ENCODE measurements at places on chromosomes 1 and 21.

DNA sequence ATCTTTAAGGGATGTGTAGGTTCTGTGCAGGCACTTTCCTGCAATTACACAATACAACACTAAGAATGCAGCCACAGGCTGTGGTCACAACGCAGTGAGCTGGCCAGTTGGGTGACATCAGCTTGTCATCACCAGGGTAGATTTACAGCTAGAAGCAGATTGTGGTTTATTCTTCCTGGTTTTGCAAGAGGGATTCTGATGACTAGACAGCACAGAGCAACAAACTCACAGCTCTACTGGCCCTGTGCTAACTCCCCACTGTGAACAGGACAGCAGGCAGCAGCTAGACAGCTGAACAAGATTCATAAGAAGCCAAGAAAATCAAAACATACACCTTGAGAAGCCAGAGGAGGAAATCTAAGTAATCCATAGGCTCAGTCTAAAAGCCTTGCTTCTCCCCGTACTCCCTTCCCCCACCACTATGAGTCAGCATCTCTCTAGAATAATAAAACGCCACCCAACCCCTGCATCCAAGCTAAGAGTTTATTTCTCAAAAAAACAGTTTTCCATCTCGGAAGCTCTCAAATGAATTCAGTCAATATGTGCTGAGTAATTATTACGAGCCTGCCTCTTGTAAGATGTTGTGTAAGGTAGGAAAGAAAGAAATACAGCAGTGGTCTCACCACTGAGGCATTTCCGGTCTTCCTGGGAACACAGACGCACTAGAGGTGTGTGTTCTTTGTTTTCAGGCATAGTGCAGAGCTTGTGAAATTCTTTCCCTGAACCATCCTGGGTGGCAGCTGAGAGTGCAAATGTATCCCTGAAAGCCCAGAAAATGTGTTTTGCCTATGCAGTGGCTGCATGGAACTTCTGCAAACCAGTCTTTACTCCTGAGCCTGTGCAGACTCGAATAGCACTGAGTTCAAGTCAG lies 162.8 kb downstream of the NTPCR start:
- DNase-seq, result no peak

- no peak for DNase-seq
Measured at GRCh38 chr1:237913345-237913744, 22.6 kb upstream of the ZP4 start.

- DNase-seq, result no peak
Measured at GRCh38 chr1:5685446-5686040, 306.7 kb downstream of the NPHP4 start.

DNA sequence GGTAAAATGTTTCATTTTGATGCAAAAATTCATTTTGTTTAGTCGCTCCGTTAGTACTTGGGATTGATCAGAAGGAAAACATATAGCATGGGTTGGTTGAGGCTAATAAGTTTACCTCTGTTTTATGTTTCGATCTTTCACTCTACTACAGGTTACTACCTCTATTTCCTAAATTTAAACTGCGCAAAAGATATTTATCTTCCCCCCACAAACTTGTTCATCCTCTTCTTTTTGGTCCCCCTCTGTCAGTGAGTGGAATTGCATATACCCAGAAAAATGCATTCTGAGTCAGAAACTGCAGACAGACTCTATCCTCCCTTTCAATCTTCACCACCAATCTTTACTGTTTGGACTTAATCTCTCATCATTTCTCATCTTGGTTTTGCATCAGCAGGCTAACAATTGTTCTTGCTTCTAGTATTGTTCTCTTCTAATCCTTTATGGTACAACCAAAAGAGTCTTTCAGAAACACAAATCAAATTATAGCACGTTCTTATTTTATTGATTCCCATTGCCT lies 316.0 kb upstream of the ADGRL4 start:
- no peak for DNase-seq

DNA sequence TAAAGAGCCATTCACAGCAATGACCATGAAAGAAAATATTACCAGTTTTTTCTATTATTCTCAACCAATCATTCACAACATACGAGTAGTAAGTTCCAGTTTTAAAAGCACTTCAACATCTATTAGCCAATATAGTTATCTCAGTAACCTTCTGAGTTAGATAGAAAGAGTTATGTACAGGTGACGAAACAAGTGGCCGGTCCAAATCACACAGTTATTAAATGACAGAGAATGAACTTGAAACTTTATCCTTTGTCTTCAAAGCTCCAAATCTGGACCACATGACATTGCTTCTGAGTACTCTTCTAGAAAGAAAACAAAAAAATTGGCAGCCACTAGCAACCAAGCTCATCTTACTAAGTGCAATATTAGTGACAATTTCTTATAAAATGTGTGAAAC lies 393.8 kb downstream of the OMA1 start:
- DNase-seq, result no peak

- DNase-seq, result no peak
Measured at GRCh38 chr1:198490224-198490623, 50.3 kb downstream of the ATP6V1G3 start.

DNA sequence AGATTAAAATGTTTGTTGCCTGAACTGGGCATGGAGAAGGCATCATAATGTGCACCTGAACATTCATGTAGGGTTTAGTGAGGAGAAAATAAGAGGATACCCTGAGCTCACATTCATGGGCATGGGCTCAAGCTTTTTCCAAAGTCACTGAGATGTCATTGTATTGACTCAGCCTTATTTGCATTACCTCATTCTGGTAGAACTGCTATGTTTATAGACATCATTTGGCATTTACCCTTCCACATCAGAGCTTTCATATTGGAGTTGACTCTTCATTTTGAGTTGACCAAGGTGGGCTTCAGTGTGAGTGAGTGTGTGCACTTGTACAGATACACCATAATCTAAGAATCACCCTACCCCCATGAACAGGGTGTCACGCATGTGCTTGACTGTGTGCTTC lies 143.2 kb downstream of the PBX1 start:
- DNase-seq, result no peak

DNA sequence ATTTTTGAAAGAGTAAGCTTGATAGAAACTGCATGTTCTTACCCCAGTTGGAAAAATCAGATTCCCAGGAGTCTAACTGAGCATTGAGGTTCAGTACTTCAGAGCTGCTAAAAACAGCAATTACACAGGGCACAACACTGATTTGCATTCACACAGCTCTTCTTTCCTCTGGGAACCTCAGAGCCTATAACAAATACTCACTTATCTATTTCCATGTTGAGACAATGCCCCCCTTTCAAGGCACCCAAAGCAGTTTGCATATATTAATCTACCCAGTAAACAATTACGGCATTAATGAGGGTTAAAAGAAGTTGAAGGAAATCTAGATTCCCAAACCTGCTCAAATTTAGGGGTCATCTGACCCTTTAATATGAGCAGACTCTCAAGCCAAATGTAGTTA lies 126.9 kb upstream of the SLC35F3 start:
- DNase-seq, result no peak

- DNase-seq, result no peak
Measured at GRCh38 chr21:31235671-31236450, 108.2 kb downstream of the TIAM1 start.

GRCh38 chr1:93186667-93187066 lies 6.1 kb downstream of the CCDC18 start:
- DNase-seq, result no peak

- no peak for DNase-seq
Measured at GRCh38 chr1:30461640-30462039, 261.7 kb downstream of the MATN1 start.

DNA sequence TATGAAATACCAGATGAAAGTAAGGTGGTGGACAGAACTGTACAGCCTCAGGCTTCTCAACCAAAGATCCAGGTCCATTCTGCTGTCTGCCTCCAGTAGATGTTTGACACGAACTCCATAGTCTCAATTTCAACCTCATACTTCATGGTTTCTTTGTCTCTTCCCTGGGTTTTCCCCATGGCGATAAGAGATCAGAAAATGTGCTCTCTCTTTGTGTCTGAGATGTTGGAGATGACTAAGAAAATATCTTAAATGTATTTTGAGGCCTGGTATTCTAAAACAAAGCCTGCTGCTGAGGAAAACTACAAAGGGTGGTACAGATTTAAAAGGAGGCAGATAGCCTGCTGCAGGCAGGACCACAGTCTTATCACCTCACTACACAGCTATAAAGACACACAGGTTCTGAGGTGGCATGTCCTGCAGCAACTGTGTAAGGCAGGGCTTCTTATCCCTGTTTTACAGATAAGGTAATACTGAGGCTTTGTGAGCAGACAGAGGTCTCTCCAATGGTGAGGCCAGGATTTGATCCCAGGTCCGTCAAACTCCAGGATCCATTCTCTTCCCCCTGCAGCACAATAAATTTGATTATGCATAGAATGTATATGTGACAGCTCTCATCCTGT lies 40.0 kb upstream of the CACNA1E start:
- DNase-seq, result no peak

DNA sequence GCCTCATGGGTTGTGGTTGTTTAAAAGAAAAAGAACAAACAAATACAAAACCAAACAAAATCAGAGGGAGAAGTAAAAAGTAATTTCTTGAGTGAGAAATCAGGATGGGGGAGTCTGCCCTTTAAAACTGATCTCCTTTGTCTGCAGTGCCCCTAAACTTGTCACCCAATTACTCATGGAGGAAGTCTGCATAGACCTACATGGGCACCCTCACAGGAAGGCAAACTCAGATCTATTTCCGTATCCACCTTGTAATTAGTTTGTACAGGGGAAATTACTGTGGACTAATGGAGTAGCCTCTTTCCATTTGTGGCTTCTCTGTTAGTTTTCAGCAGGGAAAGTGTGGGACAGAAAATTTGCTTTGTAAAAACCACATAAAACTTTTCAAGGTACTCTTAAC lies 600.4 kb downstream of the ADGRL2 start:
- DNase-seq, result no peak

- no peak for DNase-seq
Measured at GRCh38 chr1:65757531-65757930, 35.2 kb upstream of the PDE4B start.

DNA sequence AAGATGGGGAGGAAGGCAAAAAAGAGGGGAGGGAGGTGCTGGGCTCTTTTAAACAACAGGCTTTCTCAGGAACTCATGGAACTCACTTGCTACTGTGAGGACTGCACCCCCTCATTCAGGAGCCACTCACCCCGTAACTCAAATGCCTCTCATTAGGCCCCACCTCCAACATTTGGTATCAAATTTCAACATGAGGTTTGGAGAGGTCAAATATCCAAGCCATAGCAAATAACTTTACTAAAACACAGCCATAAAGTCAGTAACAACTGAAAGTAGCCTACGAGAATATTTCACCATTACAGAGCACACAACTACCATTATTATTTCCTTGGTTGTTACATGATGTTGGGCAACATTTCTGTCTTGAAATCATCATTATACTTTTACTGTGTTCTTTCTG lies 13.1 kb upstream of the DMRTB1 start:
- no peak for DNase-seq

DNA sequence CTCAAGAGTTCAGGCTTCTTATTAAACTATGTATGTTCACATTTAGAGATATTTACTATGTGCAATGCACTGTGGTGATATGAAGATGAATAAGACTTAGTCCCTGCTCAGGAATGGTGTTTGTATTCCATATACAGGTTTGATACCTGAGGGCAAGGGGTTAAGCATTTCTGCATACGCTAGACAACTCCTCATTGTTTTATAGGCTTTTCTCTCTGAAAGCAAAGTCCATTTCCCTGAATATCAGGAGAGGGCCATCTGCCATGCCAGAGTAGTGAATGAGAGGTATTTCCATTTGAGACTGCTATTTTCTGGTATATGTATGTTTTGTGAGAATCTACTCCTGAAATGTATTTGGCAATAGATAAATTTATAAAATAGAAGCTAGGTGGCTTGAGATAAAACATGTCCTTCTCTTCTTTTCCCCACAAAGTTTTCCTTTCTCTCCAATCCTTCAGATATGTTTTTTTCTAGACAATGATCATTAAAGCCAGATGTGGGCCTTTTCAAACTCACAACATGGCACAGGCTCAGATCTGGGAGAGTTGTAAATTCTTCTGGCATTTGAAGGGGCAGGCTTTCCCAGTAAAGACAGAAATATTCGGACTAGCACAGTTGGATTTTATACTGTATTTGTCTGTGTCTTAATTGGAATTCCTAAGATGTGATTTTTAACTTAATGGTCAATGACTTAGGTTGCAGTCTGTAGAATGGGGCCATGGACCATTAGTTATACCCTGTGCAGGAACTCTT lies 73.3 kb upstream of the WDR26 start:
- no peak for DNase-seq

DNA sequence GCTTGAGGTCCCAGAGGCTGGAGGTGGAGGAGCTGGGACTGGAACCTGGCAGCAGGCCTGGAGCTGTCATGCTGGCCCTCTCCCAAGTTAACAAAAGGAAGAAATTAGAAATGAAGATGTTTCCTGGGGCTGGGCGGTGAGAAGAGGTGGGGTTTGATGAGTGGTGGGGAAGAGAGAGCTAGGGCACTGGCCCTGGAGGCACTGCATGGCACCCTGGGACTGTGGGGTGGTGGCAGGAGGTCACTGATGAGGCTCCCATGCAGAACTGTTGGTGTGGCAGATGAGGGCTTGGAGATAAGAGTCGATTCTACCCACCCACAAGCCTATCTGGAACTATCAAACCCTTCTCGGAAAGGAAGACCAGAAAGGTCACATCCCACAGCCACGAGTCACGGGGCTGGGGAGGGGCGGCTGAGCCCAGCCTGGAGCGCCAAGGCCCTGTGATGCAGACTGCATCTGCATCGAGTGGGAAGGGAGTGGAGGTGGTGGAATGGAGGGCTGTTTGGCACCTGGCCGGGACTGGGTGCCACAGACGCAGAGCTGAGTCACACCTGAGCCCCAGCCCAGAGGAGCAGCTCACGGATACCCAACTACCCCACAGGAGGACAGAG lies 29.4 kb downstream of the MRPL37 start:
- no peak for DNase-seq

DNA sequence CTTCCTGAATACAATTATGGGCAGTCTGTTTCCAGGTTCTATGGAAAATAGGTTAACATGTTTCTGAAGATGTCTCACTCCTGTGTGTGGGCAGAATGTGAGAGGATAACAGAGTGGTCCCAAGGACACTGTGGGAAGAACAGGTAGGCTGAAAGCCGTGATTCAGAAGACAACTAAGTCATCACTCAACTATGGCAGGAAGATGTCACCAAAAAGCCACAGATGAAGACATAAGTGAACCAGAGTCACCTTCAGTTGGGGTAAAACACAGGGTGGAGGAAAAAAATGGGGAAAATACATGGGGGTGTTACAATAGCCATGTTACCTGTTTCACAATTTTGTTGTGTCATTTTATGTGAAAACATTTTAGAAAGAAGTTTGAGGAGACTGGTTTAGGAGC lies 75.1 kb downstream of the UCHL5 start:
- no peak for DNase-seq
